Activated CD4-positive, alpha-beta T cell treated with anti-CD3 and anti-CD28 coated beads for 48 hours (primary cell): ENCODE measurements at places on chromosomes 3 and 15.

DNA sequence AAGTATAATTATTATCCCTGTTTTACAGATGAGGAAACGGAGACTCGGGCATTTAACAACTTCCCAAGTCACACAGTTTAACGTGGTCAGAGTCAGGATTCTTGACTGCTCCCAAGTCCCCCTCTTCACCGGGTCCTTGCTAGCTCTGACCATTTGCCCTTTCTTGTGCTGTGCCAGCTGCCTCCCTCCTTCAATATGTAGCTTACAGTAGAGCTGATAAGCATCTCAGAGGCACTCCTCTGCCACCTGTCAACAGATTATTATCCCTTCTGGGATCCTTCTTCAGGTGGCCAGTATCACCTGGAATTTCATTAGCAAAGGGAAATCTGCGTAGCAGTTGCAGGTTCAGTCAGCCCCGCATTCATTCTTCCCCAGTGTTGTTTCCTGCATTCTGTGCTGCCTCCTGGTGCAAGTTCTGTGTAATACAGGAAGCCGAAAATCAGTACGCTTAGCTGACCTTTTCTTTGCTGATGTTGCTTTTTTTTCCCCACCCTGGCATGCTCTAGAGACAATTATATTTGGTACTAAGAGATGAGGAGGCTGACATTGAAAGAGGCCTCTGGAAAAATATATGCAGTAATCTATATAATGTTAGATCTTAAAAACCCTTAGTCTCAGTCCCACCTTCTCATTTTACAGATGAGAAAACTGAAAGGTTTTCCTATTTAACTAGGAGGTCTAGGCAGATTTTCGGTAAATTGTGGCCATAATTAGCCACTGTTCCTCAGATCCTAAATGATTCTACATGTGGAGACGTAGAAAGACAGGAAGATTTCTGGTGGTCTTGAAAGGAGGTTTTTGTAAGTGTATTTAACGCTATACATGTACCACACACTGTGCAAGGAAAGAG is 24.8 kb downstream of the TMOD2 start:
- DNase-seq: peak; percentile 54

- DNase-seq: no peak
Measured at GRCh38 chr15:99154271-99154670, 49.4 kb downstream of the SYNM start.

GRCh38 chr3:114374433-114374990 is 80.7 kb downstream of the TIGIT start:
- DNase-seq: no peak

GRCh38 chr15:56690733-56691132 is 42.6 kb downstream of the ZNF280D start:
- no peak for DNase-seq

DNA sequence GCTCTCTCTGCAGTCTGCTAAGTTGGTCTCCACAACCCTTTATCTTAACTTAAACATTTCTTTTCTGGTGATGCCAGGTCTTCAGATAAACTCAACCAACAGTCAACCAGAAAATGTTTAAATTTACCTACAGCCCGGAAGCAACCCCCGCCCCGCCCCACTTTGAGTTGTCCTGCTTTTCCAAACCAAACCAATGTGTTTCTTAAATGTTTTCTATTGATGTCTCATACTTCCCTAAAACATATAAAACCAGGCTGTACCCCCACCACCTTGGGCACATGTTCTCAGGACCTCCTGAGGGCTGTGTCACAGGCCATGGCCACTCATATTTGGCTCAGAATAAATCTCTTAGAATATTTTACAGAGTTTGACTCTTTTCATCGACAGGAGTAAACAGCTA is 13.2 kb upstream of the GPR160 start:
- no peak for DNase-seq

DNA sequence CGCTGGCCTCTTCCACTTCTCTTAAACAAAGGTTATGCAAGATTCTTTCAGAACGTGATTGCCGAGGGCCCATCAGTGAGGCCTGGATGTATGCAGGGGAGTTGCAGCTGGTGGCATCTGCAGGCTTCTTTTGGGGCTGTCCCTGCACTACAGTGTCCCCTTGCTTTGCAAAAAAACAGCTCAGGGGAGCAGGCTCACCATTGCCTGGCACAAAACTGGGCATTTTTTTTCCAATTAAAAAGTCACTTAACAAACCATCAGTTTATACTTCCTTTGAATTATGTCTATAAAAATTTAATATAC is 148.6 kb downstream of the ATP10A start:
- DNase-seq: no peak

DNA sequence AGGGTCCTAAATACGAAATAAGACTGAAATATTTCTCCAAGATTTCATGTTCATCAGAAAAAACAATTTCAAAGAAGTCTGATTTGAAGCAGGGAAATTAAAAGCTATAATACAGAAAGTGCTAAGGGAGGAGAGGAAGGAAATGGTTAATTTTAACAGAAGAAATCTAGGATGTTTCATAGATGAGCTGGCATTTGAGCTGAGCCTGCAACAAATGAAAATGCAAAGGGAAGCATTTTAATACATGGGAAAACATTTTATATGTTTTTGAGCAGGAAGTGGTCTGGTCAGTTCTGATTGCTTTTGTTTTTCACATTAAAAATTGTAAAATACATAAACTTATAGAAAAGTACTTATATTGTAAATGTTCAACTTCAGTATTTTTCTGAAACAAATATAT is 17.2 kb upstream of the RAP2B start:
- no peak for DNase-seq

GRCh38 chr3:111414531-111414930 is 127.5 kb upstream of the CD96 start:
- no peak for DNase-seq

- DNase-seq: no peak
Measured at GRCh38 chr15:58541410-58542087, 109.8 kb downstream of the LIPC start.

DNA sequence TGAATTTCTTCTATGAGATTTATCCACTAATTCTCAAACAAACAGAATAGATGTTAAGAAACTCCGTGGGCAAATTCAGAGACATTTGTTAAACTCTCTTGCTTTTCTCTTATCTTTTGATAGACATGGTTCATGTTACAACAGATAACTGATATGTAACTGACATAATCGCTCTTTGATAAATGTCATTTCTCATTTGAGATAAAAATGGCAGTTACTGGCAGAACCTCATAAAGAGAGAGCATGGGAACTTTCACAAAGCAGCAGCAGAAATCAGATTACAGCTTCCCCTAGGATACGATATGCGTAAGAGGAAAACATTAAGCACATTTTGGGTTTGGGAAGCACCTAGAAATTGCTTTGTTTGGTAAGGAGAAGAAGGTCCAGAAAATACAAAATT is 126.1 kb downstream of the CADPS start:
- no peak for DNase-seq

DNA sequence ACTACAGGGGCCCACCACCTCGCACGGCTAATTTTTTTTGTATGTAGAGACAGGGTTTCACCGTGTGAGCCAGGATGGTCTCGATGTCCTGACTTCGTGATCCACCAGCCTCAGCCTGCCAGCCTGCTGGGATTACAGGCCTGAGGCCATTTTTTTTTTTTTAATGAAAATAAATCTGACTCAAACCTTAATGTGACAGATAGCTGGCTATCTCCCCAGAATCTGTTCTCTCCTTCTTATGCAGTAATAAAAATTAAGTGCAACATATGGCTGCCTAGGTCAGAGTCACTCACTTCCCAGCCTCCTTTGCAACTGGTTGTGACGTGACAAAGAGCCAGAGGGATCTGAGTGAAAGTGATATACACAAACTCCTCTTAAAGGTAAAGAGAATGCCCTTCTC is 53.0 kb downstream of the ZNF148 start:
- DNase-seq: no peak

- DNase-seq: no peak
Measured at GRCh38 chr3:116037954-116038911, 407.1 kb downstream of the LSAMP start.

- no peak for DNase-seq
Measured at GRCh38 chr3:7062714-7063113, 201.8 kb downstream of the GRM7 start.
